ENCODE measurements at places on chromosomes 7 and 10. TPM values are rescaled to one million over a fixed set of nuclear protein-coding genes. Genes with fewer than 3 reads are reported as not detected.

Gene SORCS1
- total RNA-seq: not detected

Gene PDE1C
- 4.7 TPM for total RNA-seq

Gene NEBL
- total RNA-seq: under 0.01 TPM

Gene UNCX
- total RNA-seq: not detected

Gene ITGB8
- total RNA-seq: 13.0 TPM

GRCh38 chr10:12538491-12538995, 189.2 kb downstream of the CAMK1D start:
- DNase-seq: no peak

GRCh38 chr7:36217211-36217960, 64.3 kb downstream of the EEPD1 start:
- DNase-seq: no peak

- no peak for DNase-seq
Measured at GRCh38 chr10:5631936-5632335, 34.5 kb downstream of the ASB13 start.

DNA sequence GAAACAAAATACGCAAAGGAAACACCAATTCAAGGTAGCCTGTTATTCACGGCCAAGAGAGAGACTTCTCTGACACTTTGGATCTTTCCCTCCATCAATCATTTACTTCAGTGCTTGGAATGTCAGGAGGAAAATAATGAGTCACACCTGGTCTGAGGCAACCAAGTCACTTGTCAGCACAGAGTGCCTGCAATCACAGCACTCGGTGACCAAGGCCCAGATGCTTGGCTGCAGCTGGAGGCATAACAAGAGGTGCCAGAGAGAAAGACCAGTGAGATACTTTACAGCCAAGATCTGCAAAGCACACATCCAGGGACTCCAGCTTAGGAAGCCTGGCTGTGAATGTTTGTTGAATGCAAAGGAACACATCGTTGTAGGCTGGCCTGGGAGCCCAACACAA, 33.9 kb downstream of the ASB13 start:
- DNase-seq: peak; percentile 33

- no peak for DNase-seq
Measured at GRCh38 chr10:127979045-127979444, 72.1 kb downstream of the PTPRE start.

DNA sequence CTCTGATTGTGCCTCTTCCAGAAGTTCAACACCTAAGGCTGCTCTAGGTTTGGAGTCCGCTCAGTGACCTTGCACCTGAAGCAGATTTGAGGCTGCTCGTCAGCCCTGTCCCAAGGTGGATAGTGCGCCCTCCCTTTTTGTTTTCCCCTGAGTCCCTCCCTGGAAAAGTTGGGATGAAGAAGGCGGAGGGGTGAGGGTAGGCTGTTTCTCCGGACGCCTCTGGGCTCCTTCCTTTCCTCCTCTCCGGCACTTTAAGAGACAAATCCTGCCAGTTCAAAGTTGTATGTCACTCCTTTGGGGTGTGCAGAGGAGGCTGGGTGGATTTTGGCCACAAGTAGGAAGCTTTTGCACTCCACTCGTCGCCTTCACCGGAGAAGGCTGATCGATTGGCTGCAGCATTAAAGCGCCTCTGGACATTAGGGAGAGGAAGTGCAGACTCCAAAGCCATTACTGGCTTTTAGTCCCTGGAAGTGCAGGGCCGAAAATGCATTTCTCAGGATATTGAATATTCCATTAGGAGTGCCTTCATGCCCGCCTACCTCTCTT, 81.9 kb upstream of the PRKG1 start:
- DNase-seq: peak; percentile 33

DNA sequence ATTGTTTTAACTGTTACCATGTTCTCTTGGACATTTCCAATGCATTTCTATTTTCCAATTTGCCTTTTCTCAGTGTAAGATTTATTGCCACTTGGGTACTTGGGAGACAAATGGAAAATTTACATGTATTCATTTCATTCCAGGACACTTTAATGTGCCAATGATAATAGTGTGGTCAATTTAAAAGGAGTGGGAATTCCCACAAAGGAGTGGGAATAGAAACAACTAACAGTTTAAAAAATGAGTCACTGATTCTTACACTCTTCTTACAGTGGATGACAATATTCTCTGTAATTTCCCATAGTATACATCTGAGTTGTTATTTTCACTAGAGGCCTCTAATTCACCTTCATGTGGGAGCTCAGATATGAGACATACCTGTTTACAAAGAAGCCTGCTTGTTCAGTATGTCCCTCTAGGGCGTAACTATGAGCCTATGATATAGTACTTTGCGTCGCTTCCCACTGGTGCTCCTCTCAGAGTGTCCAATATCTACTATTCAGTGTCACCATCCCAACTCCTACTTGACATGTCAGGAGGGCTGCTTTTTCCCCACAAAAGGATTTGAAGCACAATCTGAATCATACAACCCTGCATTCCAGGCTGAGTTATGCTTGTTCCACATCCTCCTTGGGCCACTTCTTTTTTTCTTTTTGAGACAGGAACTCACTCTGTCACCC, 301.3 kb downstream of the PHTF2 start:
- DNase-seq: no peak

DNA sequence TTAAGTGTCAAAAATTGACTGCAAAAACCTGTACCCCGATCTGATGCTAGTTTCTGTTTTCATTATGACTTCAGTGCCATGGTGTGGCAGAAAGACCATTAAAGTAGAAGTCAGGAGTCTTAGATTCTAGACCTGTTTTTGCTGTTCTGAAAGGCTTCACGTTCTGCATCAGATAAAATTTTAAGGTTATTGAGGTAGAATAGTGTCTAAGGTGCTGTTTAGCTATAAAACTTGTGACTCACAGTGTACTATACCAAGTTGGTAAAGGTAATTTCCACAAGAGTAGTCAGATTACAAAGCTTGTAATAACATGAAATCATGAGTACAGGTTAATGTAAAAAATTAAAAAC, 38.6 kb downstream of the ZNRF2 start:
- DNase-seq: no peak

DNA sequence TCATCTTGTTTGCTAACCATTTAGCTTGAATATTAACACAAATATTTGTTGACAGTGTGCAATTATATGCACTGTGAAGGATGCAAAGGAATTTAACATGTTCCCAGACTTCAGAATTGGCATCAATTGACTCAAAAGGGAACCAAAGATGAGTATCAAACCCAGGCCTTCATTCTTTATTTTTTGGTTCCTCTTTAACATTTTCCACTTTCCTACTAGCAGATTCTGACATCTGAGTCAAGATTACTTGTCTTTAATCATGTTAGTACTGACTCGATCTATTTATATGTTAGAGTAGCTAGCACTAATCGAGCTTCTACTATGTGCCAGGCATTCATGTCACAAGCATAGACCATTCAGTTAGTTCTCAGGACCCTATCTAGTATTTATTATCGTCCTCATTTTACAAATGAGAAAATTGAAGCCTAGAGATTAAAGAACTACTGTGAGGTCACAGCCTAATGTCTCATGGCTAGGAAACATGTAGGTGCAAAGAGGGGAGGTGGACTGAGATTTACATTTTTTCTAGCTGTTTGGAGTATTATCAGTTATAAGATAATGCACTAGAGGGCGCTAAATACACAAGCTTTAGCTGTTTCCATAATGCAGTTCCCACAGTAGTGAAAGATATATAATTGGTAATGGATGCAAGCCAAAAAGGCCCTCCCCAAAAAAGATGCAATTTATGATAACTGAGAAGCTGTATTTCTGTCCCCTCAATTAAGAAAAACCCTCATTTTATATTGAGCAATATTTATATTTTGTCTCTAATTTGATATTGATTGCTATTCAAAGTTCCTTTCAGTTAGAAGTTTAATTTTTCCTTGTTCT, 32.9 kb upstream of the KMT2E start:
- peak; percentile 65 for DNase-seq

DNA sequence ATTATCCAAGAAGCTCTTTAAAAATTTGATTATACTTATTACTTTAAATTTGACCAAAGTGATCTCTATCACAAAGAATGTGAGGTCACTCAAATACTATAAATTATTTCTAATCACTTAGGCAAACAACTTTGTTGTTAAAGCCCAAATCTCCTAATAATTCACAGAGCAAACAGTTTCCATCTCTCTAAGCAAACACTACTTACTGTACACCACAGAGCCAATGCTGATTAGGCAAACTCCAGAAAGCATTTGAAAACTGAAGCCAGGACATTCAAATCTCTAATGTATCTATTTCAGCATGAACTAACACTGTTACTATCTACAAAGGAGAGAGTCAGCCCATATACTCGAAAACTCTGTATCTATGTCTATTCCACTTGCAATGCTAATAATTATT, 107.1 kb downstream of the RNF32 start:
- no peak for DNase-seq

DNA sequence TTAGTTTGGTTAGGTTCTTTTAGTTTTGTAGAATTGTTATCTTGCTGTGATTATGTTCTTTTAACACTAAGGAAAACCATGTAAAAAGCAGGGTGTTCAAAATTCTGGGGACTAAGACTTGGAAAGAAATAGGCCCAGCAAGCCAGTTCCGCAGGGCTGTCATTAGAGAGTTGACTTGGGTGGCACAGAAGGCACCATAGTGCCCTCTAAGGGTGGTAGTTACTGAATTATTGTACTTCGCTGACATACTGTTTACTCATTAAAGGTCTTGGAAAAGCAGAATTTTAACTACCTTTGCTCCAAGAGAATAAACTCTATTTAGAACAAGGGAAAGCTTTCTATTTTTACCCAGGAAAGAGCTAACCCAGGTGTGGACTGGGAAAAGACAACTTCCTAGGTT, 86.5 kb downstream of the OTUD1 start:
- peak; percentile 30 for DNase-seq

- no peak for DNase-seq
Measured at GRCh38 chr10:963655-964054, 24.6 kb upstream of the GTPBP4 start.

Measured in fibroblast of villous mesenchyme (primary cell).